ENCODE measurements at places on chromosomes 6 and 20. TPM values are rescaled to one million over a fixed set of nuclear protein-coding genes. Genes with fewer than 3 reads are reported as not detected.

The VSX1 gene
- not detected for total RNA-seq

GRCh38 chr6:169930799-169931198, 179.4 kb downstream of the ERMARD start:
- no peak overlapping the region for H3K27ac ChIP-seq
- H3K36me3 ChIP-seq: no peaks in the 10 kb centered on the region
- no peaks in the 10 kb centered on the region for H3K27me3 ChIP-seq
- H3K4me1 ChIP-seq: no peaks in the 10 kb centered on the region
- H3K4me3 ChIP-seq: no peak overlapping the region
- DNase-seq: no peak

DNA sequence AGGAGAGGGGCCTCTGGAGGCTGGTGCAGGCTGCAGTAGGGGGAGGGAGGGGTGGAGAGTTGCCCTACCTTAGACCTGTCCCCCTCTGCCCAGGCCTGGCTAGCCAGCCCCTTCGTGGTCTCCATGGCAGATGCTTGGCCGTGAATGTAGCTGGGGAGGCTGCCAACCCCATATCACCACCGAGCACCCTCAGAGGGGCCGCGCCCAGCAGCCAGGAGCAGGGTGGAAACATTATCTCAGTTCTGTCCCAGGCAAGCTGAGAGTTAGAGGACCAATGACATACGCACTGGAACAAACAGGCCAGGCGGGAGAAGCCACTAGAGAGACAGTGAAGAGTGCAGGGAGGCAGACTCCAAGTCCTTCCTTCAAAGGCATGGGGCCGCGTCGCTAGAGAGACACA, 66.5 kb downstream of the LRFN2 start:
- no peaks in the 10 kb centered on the region for H3K4me1 ChIP-seq
- H3K36me3 ChIP-seq: no peaks in the 10 kb centered on the region
- no peak overlapping the region for H3K27ac ChIP-seq
- H3K4me3 ChIP-seq: no peak overlapping the region
- H3K27me3 ChIP-seq: no peaks in the 10 kb centered on the region

- H3K27me3 ChIP-seq: no peaks in the 10 kb centered on the region
- DNase-seq: no peak
- no peak overlapping the region for H3K4me3 ChIP-seq
- H3K36me3 ChIP-seq: no peaks in the 10 kb centered on the region
Measured at GRCh38 chr6:111721753-111722154, 116.1 kb upstream of the TRAF3IP2 start.

- H3K27me3 ChIP-seq: no peaks in the 10 kb centered on the region
- no peak for DNase-seq
- H3K27ac ChIP-seq: no peak overlapping the region
Measured at GRCh38 chr6:26604026-26604425, 7.3 kb downstream of the ABT1 start.

GRCh38 chr20:1190847-1191246, 6.1 kb upstream of the TMEM74B start:
- no peaks in the 10 kb centered on the region for H3K27me3 ChIP-seq
- no peak overlapping the region for H3K27ac ChIP-seq
- no peaks in the 10 kb centered on the region for H3K4me1 ChIP-seq
- no peaks in the 10 kb centered on the region for H3K36me3 ChIP-seq
- no peak overlapping the region for H3K4me3 ChIP-seq
